GM23248 (cell line): ENCODE measurements at places on chromosomes 3 and 15.

DNA sequence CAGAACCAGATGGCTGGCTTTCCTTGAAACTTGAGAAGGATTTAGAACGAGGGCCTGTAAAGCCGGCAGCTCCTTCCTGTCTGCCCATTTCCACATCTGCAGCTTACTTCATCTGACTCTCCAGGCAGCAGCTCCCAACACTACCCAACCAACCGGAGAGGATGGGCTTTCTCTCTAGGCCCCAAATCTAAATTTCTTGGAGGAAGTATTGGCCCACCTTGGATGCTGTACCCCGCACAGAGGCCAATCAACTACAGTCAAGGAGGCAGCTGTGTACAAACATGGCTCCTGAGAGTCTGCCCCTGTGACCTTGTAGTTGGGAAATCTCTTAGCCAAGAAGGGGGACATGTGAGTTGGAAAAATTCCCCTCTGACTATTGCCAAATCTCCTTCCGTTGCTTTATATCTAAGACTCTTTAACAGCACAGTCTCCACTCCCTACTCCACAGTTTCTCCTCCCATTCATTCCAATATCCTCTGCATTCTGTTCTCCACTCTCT, 8.0 kb upstream of the ACAP2 start:
- DNase-seq, result peak; percentile 63

DNA sequence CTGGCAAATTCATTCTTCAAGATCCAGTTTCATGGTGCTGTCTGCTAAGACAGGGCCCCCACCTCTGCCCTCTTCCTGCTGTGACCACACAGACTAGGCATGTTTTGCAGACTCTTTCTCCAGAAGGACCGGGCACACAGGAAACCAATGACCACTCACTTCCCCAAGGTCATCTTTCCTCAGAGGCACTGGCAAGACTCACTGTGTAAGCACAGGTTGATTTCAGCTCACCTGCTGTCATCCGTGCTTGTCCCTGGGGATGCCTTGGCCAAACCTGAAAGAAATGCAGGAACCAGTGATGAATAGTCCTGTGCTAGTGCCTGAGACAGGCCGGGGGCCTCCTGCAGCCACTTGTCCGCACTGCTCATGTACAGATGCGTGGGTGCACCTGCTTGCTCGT, 33.5 kb downstream of the ALS2CL start:
- DNase-seq, result peak; percentile 11

DNA sequence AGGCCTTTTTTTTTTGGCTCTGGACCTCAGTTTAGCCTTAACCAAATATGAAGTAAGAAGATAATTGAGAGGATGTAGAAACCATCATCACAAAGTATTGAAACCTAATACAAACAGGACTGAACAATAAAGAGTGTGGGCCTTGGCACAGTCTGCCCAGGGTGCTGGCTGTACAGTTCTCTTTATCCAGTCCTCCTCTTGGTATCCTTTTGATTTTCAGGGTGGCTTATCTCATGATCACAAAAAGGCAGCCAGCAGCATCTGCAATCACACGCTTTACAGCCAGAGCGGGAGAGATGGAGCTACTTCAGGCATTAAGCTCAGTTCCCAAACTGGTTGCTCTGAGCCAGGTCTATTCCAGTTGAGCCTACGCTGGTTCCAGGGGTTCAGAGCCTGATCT, 239.7 kb downstream of the RPLP1 start:
- no peak for DNase-seq

GRCh38 chr3:82281205-82281604, 519.8 kb upstream of the GBE1 start:
- DNase-seq, result peak; percentile 6

DNA sequence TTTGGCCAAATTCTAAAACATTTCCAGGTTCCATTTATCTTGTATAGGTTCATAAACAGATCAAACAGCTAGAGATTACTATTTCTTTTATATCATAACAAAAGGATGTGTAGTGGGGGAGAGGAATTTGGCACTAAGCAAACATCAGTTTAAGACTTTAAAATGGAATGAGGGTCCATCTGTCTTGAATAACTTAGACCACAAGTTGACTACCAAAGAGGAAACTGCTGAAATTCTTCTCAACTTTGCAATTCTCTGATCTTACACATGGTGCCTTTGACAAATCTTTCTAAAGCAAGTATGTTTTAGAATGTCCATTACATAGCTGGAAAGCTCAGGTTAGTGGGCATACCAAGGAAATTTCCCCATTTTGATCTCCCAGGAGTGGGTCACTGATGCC, 140.5 kb upstream of the ADAMTS9 start:
- DNase-seq, result no peak

- no peak for DNase-seq
These were observed 229.2 kb downstream of the CDIN1 start for GRCh38 chr15:36808411-36809160.

DNA sequence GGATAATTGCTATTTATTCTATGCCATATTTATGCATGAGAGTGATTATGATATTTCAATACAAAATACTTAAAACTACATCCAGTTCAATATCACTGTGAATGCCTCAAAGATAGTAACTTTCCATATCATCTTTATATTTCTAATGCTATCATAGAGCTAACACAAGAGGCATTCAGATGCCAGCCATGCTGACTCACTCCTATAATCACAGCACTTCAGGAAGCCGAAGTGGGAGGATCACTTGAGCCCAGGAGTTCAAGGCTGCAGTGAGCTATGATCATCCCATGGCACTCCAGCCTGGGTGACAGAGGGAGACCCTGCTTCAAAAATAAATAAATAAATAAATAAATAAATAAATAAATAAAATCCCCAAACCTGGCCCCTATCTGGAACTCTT, 498.7 kb downstream of the EPHA3 start:
- DNase-seq, result peak; percentile 1

DNA sequence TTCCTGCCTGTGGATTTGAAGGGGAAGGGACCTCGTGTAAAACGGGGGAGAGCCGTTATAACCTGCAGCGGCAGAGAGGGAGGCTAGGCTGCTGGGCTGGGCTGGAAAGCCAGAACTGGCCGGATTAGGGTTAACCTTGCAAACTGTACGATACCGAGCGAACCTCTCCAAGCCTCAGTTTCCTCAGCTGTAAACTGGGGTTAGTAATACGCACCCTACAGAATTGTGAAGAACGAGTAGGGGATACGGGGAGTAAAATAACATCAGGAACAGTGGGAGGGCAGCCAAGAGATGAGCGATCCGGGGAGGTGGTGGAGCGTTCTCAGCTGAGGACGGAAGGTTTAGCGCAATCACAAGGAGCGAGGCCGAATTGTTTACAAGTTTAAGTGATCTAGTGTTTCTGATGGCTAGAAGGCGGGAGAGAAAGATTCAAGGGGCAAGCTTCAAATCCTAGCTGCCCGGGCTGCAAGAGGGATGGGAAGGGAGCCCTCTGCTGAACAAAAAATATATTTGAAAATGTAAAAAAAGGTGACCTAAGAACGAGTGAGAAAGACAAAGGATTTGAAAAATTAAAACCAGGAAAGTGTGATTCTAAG, 768 bp upstream of the SEMA5B start:
- DNase-seq, result peak; percentile 84

DNA sequence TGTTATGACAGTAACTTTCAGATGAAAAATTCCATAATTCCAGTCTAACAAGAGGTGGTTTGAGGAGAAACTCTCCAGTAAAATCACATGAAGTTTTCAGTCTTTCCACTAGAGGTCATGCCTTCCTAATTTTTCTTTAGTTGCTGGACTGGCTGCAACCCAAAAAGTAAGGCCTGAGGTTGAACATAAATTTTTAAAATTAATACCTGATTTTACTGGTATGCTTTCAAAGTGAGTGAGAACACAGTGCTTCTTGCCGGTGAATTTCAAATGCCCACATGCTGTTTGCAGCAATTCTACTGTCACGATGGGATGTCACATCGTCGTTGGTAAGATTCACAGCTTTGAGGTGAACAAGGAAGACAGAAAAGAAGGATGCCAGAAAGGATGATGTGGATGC, 89.0 kb upstream of the FGF12 start:
- DNase-seq, result peak; percentile 77

GRCh38 chr15:44102675-44103254, 92.3 kb downstream of the FRMD5 start:
- peak; percentile 99 for DNase-seq

DNA sequence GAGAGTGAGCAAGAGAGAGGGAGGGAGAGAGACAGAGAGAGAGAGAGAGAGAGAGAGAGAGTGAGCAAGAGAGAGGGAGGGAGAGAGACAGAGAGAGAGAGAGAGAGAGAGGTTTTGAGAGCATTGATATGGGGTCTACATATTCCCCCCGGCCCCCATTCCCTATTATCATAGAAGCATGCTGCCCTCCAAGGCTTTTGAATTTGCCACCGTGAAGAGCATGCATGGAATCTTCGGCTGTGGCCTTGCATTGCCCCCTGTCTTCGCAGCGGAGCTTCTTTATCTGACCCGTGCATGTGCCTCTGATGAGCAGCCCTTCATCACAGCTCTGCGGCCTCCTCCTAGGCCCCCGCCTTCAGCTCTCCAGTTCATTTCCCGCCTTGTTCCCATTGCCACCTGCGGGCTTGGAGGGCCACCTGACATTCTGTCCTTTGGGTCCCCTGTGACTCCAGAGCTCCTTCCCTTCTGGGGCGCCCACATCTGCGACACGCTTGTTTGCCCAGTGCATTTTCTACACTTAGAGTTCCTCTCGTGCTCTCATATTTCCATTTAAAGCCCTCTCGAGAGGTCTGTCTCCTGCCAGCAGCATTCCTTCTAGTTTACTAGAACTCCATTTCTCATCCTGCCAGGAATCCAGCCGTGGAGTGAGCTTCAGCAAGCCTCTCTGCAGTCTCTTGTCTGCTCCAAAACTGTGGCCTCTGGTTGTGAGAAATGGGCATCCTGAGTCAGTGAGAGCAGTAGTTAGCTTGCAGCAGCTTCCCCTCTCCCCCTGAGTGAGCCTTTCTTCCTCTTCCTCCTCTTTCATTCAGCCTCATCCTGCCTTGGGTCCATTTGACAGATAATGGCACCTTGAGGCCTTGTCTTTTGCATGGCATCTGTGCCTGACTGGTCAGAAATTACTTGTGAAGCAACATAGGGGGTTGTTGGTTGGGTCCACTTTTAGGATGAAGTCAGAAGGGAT, 25.3 kb downstream of the LPP start:
- DNase-seq, result peak; percentile 84

GRCh38 chr3:98573181-98573728, 20.2 kb downstream of the CPOX start:
- DNase-seq, result peak; percentile 48

- DNase-seq, result no peak
These were observed 355.3 kb upstream of the DCBLD2 start for GRCh38 chr3:99256788-99257187.

GRCh38 chr3:128910006-128910405, 30.6 kb downstream of the ACAD9 start:
- no peak for DNase-seq

DNA sequence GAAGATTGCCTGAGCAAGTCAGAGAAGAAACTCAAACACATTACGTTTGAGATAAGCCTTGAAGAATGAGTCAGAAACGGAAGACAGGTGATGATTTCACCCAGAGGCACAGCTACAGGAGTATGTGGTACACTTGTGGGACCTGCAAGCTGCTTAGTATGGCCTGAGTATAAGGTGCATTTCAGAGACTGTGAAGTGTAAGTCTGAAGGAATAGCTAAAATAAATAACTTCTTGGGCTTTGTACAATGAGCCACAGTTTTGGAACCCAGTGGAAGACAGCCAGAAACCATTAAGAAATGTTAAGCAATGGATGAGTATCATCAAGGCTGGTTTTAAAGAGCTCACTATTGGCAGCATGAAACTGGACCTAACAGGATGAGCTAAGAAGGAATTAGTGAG, 826.2 kb downstream of the ROBO1 start:
- peak; percentile 93 for DNase-seq

DNA sequence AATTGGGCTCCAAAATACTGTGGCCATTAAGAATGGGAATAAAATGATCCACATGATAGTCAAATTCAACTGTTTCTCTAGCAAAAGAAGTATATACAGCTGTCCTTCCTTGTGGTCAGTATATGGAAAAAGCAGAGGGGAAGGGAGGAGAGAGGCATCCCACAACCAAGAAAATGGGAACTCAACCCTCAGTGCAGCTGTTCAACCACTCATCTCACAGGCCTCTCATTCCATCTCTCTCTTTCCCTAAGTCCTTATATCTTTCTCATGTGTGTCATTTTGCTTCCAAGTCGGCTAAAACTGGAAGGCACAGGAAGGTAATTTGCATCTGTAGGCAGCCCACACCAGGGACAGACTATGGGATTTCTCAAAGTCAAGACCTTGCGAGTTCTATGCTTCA, 27.5 kb downstream of the AVEN start:
- DNase-seq, result no peak

DNA sequence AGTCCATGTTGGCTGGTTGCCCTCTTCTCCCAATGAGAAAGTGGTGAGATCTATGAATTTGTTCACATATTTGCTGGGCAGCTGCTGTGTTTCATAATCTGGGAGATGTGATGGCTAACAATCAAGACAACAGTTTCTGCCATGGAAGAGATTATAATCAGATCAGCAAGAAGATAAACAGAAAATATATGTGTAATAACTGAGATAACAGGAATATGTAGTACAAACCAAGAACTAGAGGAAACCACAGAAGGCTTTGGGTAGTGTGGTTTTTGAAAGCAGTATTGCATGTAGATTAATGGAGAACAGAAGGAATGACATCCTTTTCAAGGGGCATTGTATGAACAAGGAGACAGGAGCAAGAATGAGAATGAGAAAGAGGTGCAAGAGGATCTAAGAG, 12.2 kb upstream of the CSTA start:
- DNase-seq, result no peak

- no peak for DNase-seq
These were observed 93.4 kb downstream of the KCNMB2 start for GRCh38 chr3:178629430-178630178.

GRCh38 chr3:99875581-99875928, 57.9 kb downstream of the CMSS1 start:
- DNase-seq, result peak; percentile 74

- DNase-seq, result peak; percentile 53
These were observed 33.9 kb upstream of the XCR1 start for GRCh38 chr3:46061108-46061720.

DNA sequence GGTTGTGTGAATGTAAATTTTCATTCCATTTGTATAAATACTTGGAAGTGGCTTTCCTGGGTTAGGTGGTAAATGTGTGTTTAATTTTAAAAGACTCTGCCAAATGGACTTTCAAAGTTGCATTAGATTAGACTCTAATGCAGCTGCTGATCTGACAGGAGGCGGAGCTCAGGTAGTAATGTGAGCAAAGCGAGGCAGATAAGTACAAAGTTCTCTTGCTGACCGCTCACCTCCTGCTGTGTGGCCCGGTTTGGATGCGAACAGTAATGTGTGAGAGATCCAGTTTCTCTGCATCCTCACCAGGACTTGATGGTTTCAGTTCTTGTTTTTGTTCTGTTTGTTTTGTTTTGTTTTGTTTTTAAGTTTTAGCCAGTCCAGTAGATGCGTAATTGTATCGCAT, 34.9 kb upstream of the GABRA5 start:
- DNase-seq, result no peak

GRCh38 chr3:195876297-195877064, 31.9 kb downstream of the TNK2 start:
- no peak for DNase-seq

DNA sequence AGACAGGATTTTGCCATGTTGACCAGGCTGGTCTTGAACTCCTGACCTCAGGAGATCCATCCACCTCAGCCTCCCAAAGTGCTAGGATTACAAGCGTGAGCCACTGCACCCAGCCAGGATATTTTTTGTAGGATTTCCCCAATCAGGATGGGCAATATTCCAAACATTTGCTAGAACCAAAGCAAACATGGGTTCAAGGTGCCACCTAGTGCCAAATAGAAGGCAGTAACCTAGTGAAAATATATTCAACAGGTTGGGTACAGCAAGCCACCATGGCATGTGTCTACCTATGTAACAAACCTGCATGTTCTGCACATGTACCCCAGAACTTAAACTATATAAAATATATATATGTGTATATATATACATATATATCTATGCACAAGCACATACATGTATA, 185.9 kb upstream of the CADM2 start:
- no peak for DNase-seq
